ENCODE measurements at places on chromosomes 11 and 22.
A peak's percentile ranks its signal among the peaks of the same experiment; 100 is the strongest.

GRCh38 chr22:40196628-40197360, 19.1 kb downstream of the TNRC6B start:
- peak; percentile 42 for DNase-seq

GRCh38 chr11:75249704-75250103, 9.1 kb downstream of the TPBGL start:
- DNase-seq, result no peak

GRCh38 chr11:107651672-107652071, 60.2 kb downstream of the SLN start:
- DNase-seq, result no peak

DNA sequence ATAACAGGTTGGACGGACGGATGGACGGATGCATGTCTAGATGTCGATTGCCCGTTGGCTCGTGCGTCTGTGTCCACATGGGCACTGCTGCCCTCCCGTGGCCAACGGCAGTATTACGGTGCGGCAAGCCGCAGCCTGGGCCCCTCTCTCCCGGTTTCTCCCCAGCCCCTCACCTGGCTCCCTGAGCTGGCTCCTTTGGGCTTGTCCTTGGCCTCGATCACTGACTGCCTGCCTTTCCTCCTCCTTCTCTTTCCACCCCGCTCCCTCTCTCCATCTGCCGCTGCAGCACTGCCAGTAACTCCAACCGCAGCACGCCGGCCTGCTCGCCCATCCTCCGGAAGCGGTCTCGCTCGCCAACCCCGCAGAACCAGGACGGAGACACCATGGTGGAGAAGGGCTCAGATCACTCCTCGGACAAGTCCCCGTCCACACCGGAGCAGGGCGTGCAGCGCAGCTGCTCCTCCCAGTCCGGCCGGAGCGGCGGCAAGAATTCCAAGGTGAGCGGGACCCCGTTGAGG, 77.3 kb downstream of the SCN3B start:
- peak; percentile 44 for DNase-seq

DNA sequence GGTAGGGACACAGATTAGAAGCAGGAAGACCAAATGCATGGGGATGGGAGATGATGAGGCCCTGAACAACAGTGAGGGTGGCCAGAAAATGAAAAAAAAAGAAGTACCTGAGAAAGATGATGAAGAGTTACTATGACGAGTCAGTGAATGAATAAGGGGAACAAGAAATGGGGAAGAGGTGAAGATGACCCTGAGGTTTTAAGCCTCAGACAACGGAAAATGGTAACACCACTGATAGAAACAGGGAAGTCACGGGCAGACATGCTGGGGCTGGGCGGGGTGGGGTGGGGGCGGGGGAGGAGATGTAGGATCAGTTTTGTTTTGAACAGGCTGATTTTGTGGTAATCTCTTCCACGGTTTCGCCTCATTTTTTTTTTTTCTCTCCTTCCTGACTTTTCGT, 205.1 kb upstream of the CADM1 start:
- DNase-seq, result no peak

DNA sequence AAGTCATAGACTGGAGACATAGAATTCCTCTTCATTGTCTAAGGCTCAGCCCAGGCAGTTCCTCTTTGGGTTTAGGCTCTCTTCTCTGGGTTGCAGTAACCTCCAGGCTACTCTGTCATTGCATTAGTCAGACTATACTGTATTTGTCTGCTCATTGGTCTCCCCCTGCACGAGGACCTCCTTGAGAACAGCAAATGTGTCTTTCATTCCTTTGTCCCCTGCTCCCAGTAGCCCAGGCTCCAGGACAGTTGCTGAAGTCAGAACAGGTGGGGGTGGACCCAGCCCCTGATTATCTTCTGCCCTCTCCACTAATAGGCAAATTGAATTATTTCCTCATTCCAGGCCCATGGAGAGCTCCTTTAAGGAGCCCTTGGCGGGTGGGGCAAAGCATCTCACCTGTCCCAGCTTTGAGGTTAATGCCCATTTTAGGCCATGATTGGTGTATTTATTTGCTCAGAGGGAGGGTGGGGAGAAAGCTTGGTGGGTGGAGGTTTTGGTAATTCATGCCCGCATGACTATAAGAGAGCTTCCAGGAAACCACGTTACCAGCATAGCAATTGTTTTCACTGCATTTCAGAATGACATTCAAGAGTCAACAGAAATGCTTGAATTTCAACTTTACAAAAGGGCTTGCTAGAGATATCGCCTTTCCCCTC, 40.9 kb downstream of the NAV2 start:
- DNase-seq, result no peak

- DNase-seq, result no peak
Observed at GRCh38 chr11:103222806-103223205, 113.6 kb downstream of the DYNC2H1 start.

- no peak for DNase-seq
Observed at GRCh38 chr11:46808799-46809431, 37.2 kb downstream of the CKAP5 start.

- DNase-seq, result no peak
Observed at GRCh38 chr11:6249770-6250555, 9.7 kb upstream of the CCKBR start.

DNA sequence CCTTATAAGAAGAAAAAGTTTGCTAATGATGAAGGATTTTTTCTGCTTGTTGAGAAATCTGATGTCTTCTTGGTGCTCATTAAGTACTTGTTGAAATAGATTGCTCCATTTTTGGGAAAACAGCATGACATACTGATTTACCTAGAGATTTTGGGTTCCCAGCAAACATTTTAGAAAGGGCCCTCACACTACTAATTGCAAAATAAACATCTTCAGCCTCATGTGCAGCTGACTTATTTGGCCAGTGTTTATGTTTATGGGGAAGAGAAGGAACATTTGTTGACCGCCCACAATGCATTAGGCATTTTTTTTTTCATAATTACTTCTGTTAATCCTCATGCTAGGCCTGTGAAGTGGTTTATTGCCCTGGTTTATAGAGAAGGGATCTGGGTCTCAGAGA, 40.1 kb downstream of the LDLRAD3 start:
- no peak for DNase-seq

- no peak for DNase-seq
Observed at GRCh38 chr11:124950601-124951330, 3.2 kb upstream of the CCDC15 start.

DNA sequence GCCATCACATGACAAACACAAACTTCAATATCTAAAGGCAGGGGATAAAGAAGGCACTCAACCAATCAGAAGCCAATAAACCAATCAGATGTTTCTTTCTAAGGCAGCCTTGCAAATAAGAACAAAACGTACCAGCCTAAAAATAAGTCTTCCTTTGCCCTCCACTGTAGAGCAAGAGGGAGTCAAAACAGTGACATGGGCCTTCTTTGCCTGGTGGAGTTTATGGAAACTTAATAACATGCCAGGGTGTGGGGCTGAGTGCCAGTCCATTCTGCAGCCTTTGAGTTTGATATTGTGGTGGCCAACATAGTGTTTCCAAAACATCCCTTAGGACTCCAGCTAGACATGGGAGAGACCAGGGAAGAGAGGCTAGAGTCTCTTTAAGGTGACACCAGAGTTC, 126.1 kb upstream of the NECTIN1 start:
- no peak for DNase-seq

DNA sequence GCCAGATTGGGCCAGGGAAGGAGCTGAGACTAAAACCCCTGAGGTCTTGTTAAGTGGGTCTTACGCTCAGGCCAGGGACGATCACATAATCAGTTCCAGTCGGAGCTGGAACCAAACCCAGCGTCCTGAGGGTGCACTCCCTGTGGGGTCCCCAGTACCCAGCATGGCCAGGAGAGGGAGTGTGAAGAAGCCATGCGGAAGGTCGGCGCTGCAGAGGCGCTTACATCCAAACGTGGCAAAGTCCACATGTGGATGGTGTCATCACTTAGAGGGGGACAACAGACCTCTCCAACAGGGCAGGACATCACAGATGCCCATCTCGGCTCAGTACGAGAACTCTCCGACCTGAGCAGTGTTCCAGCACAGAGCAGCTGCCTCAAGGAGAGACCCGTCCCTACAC, 8.3 kb downstream of the ATP5MGL start:
- no peak for DNase-seq

DNA sequence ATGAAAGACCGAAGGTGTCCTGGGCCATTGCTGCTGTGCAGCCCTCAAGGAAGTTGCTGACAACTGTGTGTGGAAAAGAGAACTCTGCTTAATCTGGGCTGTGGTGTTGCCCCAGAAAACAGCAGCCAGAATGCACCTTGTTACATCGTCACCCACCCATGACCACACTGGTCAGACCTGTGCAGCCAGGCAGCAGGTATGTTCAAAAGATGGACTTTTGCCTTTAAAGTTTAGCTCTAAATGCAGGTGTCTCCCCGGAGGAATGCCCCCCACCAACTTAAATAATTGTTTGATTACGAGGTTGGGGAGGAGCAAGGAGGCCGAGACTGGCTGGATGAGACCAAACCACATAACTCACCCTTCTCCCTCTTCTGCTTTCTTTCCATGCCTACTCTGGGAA, 15.3 kb upstream of the POLA2 start:
- no peak for DNase-seq

DNA sequence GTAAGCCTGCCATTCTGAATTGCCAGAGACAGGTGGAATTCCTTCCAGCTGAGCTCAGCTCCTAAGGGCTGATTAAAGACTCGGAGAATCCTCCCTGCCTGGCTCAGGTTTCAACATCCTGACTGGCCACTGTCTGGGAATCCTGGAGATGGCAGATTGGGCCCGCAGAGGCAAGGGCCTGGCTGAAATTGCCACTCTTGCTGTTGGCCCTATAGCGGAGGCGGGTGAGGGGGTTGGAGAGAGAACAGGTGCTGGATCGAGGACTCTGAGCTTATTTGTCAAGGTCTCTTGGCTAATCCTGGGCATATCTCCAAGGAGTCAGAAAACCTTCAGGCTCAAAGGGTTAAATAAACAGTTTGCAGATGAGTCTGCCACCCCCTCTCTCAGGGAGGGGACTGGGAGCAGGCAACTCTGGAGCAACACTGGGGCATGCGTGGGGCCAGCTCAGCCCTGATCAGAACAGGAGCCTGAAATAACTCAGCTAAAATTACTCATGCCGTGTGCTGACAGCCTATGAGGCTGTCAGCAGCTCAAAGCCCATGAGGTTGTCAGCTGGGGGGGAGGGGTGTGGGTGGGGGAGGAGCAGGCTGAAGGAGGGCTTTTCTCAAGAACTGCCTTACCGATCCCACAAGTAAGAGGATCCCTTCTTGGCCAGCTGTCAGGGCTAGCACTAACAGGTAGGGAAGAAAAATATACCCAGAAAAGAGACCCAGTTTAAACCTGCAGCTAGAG, 14.7 kb upstream of the MFRP start:
- no peak for DNase-seq

GRCh38 chr11:32137263-32137662, 46.4 kb downstream of the RCN1 start:
- no peak for DNase-seq

- DNase-seq, result no peak
Observed at GRCh38 chr22:19761725-19762567, 1.4 kb downstream of the TBX1 start.

- DNase-seq, result peak; percentile 8
Observed at GRCh38 chr11:94325681-94326080, 21.3 kb downstream of the IZUMO1R start.

DNA sequence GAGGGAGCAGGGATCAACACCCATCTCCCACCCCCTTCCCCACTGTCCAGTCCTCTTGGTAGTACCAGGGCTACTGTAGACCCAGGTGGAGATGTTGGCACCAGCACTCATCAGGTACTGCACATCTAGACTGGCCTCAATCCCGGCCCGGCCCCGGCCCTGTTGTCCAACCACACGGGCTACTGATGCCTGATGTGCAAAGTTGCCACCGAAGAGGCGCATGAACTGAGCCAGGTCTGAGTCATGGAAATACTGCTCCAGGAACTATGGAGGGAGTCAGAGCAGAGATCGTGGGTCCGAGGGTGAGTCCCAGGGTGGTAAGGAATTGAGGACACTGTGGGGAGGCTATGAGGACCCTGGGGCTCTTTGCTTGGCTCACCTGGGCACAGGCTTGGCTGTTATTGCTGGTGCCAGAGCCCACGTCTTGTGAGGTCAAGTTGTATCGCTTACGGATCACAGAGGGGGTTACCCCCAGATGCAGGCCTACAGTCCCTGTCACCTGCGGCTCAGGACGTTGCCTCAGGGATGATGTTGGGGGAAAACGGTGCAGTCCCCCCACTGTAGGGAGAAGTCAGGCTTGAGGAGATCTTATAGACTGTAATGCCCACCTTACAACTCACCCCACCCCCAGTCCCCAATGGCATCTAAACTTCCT, 2.5 kb downstream of the TPP1 start:
- DNase-seq, result no peak

- peak; percentile 16 for DNase-seq
Observed at GRCh38 chr11:3609416-3610265, 32.2 kb downstream of the ART5 start.

DNA sequence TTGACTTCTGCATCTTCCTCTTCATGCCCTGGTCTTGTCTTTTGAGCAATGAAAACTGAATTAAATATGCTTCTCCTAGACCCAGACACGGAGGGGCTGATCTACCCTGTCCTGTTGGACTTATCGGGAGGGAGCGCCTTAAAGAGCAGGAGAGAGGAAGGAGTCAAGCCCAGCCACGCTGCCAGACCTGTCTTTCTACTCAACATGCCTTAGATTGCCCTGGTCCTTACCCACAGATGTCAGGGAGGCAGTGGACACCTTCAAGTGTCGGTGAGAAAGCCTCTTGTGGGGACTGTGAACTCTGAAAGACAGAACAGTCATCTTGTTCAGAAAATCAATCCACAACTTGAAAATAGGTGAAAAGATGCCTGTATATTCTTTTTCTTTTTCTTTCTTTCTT, 61.8 kb downstream of the IRAG1 start:
- DNase-seq, result no peak

GRCh38 chr22:50606165-50606945, 5.8 kb downstream of the MAPK8IP2 start:
- DNase-seq, result no peak

GRCh38 chr11:94885133-94885532, 88.2 kb downstream of the CWC15 start:
- no peak for DNase-seq

GRCh38 chr22:47465222-47465621, 702.8 kb downstream of the TBC1D22A start:
- no peak for DNase-seq

- DNase-seq, result no peak
Observed at GRCh38 chr11:64266339-64266738, 15.0 kb downstream of the PLCB3 start.

DNA sequence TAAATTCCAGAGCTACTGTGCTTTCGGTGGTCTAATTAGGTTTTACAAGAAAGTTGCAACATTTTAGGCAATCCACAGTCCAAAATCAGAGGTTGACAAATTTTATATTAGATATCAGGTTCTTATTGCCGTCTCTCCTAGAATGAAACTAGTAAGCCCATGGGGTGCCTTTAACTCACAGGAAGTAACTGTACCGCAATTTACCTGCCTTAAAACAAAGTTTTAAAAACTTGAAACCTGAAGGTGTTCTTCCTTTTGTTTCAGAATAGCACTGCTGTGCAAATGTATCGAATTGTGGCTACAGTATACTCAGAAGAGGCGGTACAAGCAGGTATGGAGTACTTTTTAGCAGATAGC, 77.2 kb downstream of the PISD start:
- no peak for DNase-seq

GRCh38 chr11:17396598-17397310, 8.3 kb upstream of the KCNJ11 start:
- DNase-seq, result no peak

- no peak for DNase-seq
Observed at GRCh38 chr11:57812634-57813033, 51.0 kb downstream of the CTNND1 start.
